ENCODE measurements at places on chromosomes 11 and 22.
A peak's percentile ranks its signal among the peaks of the same experiment; 100 is the strongest.

DNA sequence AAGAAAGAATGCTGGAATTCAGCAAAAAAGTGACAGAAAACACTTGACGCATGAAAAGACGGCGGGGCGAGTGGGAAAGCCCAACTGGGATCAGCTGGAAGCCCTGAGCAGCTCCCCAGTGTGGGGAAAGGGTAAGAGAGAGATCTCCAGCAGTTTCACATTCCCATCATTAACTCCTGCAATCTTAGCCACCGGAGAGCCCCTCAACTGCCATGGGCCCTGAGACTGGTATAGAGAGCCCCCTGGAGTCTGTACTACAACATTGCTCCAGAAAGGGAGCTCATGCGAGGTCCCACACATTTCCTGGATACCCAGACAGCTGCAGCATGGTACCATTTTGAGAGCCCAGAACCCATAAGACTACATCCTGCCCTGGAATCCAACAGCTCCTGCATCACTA, 31.1 kb downstream of the MRGPRX4 start:
- DNase-seq, result no peak

DNA sequence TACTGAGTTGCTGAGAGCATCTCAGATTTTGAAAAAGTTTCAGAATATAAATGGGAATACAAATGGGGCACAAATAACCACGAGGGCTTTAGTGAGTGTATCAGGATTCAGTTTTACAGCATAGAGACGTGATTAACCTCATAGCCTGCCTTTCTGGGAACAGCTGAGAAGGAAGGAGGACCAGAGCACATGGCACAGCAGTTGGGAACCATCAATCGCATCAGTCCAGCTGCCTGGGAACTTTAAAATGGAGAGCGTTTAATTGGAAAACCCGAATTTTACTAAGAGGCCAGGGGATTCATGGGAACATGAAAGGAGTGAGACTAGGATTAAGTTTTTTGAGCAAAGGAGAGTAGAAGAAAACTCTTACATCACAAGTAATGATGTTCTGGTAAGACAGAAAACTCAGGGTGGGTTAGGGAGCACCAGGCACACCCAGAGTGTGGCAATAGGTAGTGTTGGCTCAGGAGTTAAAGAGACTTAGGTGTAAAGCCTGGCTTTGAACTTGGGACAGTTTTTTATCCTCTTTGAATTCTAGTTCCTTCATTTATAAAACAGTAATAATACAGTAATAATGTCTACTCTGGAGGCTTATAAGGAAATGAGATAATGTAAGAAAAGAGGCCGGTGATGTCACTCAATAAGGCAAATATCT, 40.2 kb downstream of the FZD4 start:
- DNase-seq, result no peak

- no peak for DNase-seq
Measured at GRCh38 chr11:117883063-117883462, 6.6 kb upstream of the FXYD6 start.

- no peak for DNase-seq
Measured at GRCh38 chr22:32413719-32414118, 1.7 kb upstream of the RTCB start.

- DNase-seq, result no peak
Measured at GRCh38 chr11:89405629-89406028, 85.5 kb downstream of the NOX4 start.

DNA sequence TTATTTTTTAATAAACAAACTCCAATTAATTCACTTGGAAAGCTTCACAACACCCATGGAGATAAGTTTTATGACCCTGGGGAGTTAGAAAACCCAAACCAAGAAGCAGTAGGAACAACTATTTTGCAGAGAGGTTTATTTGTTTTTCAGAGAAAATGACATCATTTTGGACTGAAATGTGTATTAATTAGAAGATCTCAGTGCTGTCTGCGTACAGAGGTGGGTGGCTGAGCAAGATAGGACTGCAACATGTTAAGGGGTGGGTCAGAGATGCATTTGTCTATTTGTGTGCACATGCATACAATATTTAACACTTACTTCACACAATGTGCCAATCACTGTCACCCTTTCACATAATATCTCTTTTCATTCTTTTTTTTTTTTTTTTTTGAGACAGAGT, 1.1 kb downstream of the SCGB1A1 start:
- no peak for DNase-seq

DNA sequence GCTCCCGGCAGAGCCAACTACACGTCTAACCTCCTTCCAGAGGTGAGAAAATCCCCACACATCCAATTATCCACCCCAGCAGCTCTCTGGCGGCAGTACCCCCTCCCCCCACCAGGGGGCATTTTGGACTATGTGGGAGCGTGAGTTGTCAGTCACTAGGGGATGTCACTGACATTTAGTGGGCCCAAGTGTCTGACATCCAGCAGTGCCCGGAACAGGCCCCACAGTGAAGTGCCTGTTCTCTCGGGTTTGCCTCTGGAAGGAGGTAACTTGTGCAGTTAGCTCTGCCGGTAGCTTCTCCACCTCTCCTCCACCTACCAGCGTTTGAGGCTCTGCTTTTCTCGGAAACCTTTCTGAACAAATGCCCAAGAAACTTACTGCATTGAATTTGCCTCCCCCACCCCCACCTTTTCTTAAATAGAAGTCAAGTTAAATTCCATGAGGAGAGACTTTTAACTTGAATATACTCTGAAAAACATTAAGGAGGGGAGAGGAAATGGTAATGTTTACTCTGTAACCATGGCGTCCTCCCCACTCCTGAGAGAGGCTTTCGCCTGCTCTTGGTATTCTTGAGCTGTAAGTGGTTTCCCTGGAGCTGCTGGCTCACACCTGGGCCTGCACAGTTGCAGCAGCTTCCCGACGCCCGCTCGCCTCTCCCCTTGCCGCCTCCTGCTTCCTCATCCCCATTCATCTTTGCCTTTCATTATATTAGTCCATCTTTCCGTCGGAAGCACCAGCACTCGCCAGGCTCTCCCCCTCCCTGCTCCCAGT, 112.8 kb downstream of the WNT7B start:
- peak; percentile 58 for DNase-seq

- DNase-seq, result no peak
Measured at GRCh38 chr11:30859669-30860068, 273.5 kb upstream of the MPPED2 start.

DNA sequence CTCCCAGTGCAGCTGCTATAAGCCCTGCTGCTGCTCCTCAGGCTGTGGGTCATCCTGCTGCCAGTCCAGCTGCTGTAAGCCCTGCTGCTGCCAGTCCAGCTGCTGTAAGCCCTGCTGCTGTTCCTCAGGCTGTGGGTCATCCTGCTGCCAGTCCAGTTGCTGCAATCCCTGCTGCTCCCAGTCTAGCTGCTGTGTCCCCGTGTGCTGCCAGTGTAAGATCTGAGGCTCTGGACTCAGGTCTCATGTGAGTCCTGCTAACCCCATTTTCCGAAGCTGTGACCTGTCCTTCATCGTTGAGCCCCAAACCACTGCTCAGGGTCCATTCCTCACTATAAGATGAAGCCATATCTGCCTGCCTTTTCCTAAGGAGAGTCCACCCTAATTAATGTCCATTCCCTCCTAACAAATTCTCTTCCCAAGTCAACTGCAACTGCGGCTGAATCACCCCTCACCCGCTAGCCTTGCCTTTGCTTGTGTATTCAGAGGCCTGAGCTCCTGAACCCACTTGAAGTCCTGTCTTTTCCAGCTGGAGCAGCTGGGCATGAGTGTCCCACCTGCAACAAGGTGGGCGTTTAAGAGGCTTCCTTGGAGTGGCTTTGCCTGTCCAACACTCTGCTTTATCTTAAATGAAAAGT, 626 bp downstream of the KRTAP5-7 start:
- DNase-seq, result no peak

- DNase-seq, result no peak
Measured at GRCh38 chr11:122176651-122177050, 60.6 kb upstream of the BLID start.

- no peak for DNase-seq
Measured at GRCh38 chr22:45009606-45010531, at the start of gene PHF21B. TSS of gene PHF21B (minus strand) at chr22:45010005. CDS start at chr22:45009549, 456 bp downstream.

All from T-helper 9 cell (primary cell).